CMK (cell line): ENCODE measurements at places on chromosomes 5 and 9.

DNA sequence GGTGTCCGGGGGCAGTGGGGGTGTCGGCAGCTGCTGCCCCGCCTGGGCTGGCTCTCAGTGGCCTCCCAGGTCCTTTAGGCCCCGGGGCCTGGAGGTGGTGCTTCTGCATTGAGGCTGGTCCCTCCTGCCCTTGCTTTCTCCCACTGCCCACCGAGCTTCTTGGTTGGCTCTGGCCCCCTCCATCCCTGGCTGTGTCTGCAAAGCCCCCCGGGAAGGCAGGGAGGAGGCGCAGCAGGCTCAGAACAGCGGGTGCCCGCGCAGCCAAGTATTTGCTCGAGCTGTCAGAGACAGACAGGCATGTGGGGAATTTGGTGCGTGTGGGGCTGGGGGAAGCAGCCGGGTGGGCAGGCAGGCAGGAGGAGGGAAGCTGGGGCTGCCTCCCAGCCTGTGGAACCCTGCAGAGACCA, 11.5 kb downstream of the CXXC5 start:
- no peak for DNase-seq

DNA sequence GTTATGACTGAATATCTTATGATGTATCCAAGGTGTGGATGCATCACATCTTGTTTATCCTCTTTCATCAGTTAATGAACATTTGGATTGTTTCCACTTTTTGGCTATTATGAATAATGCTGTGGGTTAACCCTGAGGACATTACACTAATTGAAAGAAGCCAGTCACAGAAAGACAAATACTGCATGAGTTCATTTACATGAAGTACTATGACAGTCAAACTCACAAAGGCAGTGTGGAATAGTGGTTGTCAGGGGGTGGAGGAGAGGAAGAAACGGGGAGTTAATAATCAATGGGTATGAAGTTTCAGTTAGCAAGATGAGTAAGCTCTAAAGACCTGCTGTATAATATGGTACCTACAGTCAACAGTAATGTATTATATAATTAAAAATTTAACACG, 409.4 kb upstream of the CTNND2 start:
- no peak for DNase-seq

- DNase-seq = no peak
These were observed 1408.4 kb upstream of the WWC1 start for GRCh38 chr5:166883016-166883415.

DNA sequence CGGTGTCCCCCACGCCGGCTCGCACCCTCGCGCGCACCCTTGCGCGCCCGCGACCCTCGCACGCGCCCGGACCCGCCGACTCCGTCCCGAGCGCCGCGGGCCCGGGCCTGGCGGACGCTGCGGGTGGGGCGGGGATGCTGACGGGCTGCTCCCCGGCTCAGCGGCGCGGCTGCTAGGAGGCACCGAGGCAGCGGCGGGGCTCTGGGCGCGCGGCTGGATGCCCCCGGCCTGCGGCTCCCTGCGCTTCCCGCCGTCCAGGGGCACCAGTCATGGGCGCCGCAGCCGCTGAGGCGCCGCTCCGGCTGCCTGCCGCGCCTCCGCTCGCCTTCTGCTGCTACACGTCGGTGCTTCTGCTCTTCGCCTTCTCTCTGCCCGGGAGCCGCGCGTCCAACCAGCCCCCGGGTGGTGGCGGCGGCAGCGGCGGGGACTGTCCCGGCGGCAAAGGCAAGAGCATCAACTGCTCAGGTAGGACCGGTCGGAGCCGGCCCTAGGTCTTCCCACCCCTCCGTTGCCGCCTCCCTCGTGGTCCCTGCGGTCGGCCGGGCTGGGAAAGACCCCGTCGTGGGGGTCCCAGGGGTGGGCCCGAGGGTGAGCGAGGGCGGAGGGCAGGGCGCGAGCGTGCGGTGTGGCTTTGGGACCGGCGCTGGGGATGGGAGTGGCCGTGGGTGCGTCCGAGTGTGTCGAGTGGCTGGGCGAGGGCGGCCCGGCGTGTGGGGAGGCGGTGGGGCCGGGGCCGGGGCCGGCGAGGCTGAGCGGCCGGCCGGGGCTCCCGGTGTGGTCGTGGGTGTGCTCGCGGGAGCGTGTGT, 530 bp downstream of the TMEFF1 start:
- DNase-seq = no peak

DNA sequence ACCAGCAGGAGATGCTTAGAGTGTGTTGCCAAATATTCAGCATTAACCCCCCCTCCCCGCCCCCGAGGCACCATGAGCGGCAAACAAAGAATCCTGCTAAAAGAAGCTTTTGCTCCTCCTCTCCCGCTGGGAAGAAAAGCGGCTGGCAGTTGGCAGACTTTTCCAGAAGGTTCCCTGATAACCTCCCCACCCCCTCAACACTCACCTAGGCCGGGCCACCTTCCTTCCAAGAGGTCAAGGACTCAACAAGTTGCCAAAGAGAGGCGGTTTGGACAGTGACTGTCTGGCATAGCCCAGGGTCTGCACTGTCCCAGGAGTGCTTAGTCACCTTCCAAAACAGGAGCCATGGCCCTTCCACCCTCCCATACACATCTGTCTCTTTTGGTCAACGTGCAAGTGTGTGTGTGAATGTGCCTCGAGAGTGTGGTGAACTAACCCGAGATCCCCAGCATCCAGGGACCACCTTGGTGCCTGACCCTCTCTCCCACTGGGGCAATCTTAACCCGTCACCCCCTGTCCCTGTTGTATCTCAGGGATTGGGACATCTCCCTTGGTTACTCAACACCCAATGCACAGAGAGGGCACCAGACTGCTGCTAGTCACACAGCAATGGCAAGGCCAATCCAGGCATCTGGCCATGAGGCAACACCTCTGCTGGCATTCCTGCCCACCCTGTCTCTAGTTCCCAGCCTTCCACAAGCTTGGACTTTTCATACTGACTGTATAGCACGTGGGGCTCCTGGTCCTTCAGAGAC, 18.9 kb downstream of the CAMK2A start:
- DNase-seq = no peak

GRCh38 chr5:375336-375920, 53.9 kb downstream of the AHRR start:
- DNase-seq = no peak

- DNase-seq = no peak
These were observed 63.1 kb downstream of the RCL1 start for GRCh38 chr9:4855841-4856240.

DNA sequence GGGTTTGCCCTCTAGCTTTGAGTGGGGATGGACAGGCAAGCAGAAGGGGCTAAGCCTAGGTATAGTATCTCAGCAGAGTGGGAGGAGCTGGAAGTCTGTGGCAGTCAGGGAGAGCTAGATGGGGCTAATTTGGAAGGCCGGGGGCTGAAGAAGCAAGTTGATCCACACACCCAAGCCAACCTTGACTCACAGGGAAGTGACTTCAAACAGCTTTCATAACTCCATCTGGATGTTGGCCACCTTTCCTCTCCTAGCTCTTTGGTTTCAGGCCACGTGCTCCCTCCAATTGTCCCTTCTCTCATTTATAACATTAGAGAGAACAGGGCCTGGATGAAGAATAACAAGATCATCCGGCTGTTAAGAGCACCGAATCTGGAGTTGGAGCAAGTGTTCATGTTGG, 36.8 kb downstream of the EGR1 start:
- no peak for DNase-seq

DNA sequence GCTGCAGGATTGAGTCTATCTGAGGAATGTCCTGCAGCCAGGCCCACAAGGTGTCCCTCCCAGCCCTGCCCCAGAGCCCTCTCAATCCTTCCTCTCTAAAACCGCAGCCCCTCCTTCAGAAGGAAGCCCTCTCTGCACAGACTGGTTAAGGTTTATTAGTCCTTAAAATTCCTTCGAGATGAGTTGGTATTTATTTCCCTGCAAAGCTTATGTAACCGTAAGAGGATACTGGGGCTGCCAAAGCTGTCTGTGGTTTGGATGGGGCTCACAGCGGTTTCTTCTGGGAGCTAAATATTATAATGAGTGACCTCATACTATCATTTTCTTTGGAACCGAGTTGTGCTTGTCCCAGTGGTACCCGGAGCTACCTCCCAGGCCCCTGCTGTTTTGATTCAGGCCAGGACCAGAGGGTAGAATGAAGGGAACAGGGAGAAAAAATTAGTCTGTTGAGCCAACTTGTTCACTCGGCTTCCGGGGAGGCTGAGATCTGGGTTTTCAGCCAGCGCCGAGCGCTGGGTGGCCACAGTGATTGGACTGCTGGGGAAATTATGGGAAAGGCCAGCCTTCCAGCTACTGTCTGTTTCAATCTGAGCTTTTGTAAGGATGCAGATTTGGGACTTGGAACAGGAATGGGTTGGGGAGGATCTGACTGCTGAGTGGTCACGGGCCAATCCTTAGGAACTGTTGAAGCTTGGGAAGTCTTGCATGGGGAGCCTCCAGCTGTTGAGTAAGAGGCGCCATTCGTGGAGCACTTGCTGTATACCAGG, 107.5 kb downstream of the NDFIP1 start:
- no peak for DNase-seq

- DNase-seq = no peak
These were observed 771.6 kb upstream of the ZNF608 start for GRCh38 chr5:125517973-125518550.

- no peak for DNase-seq
These were observed 179.3 kb downstream of the GAS1 start for GRCh38 chr9:86768020-86768419.

- DNase-seq = no peak
These were observed 83.5 kb upstream of the RIOK2 start for GRCh38 chr5:97266576-97266975.

DNA sequence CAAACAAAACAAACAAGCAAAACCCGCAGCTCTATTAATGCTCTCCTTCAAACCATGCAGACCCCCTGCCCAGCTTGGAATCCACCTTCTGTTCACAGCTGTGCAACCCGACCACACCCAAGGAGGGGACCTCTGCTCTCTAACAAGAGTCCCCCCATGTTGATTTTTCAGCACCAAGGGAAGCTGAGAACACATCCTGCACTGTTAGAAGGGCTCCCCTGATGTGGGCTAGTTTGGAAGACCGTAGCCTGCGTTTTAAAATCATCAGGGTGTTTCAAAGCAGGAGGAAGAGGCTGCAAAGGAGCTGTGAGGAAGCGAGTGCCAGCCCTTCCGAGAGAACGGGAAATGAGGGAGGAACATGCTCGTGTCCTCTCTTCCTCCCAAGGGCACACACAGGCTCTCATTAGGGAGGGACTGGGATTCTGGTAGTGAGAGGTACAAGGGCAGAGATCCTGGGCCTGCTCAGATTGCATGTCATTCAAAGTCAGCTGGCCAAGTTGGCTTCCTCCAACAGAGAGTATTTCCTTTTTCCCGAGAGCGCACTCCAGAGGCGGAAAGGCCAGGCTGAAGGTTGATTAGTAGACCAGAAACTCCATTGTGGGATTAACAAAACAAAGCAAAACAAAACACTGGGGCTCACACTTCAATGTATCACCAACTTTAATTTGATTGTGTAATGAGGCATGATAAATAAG, 185.9 kb downstream of the SEMA6A start:
- no peak for DNase-seq

DNA sequence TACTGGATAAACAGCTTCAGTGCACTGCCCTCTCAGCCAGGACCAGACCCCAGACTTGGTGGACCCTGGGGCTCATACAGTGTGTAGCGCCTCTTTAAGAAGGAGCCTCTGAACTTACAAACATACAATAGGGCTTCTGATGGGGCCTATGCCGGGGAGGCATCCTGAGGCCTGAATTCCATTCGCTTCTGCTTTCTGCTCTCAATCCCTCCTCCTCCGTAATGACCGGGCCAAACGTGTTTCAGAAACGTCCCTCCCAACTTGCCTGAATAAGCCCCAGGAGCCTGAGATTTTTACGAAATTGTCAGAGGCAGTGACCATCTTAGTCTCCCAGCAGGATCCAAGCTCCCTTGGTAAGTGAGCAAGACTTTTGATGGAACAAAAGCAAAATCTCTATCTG, 128.1 kb upstream of the BOD1 start:
- no peak for DNase-seq

GRCh38 chr9:114898741-114899140, 31.6 kb downstream of the TNFSF8 start:
- DNase-seq = peak; percentile 40

DNA sequence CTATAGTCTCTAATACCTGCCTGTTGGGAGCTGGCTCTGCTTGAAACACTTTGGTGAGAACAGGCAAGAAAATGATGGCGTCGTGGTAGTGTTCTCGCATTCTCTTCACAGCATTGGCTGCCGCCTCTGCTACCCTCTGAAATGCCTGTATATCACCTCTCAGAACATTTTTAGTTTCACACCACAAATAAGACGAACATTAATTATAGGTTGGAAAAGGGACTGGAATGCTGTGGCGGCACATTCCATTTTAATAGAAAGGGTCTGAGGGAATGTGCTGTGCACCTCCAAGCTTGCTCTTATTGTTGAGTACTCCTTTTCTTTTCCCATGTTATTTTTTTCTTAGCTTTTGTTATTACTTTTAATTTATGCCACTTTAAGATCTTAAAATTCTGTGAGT, 134.6 kb upstream of the HMHB1 start:
- DNase-seq = no peak

- DNase-seq = no peak
These were observed 93.7 kb downstream of the SEMA5A start for GRCh38 chr5:9452181-9452580.

DNA sequence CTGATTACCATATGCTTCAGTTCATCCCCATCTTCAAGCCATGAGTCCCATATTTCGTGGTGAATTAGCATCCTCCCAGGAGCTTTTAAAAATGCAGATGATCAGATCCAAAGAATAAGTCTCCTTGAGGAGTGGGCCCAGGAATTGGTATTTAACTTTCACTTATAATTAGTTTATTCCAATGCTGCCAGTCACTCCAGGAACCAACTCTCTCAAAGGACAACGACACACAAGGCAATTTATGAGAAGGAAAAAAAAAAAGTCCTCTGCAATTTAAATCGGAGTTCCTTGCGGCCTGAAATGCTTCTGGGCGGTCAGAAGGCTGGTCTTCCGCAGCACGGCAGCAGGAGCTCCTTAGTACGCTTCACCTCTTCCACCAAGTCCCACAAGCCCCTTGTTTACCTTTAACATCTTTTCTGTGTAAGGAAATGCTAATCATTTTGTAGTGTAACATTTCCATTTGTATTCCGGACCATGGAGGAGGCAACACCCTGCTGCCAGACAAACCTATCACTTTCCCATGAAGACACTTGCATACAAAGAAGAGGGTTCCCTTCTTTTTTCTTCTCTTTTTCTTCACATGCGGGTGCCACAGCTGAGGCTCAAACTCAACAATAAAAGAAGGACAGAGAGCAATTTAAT, 16.3 kb upstream of the KCNV2 start:
- DNase-seq = no peak

DNA sequence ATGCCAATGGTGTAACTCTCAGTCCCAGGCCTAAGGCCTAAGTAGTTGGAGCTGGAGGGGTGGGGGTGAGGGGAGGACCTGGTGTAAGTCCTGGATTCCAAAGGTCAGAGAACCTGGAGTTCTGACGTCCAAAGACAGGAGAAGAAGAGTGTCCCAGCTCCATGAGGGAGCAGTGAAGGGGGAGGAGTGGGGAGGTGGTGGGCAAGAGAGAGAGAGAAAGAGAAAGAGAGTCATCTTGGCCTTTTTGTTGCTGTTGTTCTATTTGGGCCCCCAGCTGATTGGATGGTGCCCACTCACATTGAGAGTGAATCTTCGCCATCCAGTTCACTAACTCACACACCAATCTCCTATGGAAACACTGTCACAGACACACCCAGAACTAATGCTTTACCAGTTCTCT, 198.9 kb downstream of the DAB2IP start:
- DNase-seq = no peak
